Stimulated activated CD4-positive, alpha-beta T cell treated with anti-CD3 and anti-CD28 coated beads, Interleukin-2, amount 100 ng/mL, for 48 hours (primary cell): ENCODE measurements at places on chromosomes 1 and 21.

GRCh38 chr1:107532318-107532717 lies 391.5 kb downstream of the NTNG1 start:
- no peak for DNase-seq

DNA sequence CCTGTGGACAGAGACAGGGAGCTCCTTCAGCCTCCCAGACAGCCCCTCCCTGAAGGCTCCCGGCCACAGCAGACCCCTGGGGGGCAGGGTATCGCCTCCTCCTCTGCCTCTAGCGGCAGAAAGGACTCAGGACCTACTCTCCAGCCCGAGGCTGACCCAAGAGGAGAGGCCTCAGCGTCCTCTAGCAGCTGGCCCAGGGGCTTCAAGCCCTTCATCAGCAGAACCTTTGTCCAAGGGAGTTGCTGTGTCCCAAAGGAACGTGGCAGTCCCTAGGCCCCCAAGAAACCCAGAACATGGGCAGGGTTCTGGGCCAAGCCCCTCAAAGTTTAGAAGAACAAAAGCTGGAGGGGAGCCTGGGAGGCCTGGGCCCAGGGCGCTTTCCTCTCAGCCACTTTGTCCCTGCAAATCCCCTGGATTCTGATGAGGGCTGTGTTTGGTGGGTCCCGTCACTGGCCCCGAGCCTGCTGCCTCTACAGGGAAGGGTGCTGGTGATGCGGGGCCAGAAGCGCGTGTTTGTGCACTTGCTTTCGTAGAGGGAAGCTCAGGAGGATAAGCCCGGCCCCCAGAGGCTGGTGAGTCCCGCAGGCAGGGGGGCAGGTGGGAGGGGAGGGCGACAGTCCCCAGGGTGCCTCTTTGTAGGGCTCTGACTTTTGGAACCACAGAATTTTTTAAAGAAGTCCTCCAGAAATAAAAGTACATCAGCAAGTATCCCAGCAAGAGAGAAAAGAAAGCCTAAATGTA lies 13.3 kb downstream of the ITGB2 start:
- no peak for DNase-seq

GRCh38 chr1:27360159-27361043 lies 6.4 kb downstream of the MAP3K6 start:
- peak; percentile 22 for DNase-seq

GRCh38 chr21:36613059-36613458 lies 85.9 kb upstream of the SIM2 start:
- DNase-seq = no peak

- DNase-seq = no peak
These were observed 13.0 kb downstream of the PHGDH start for GRCh38 chr1:119724611-119725218.

DNA sequence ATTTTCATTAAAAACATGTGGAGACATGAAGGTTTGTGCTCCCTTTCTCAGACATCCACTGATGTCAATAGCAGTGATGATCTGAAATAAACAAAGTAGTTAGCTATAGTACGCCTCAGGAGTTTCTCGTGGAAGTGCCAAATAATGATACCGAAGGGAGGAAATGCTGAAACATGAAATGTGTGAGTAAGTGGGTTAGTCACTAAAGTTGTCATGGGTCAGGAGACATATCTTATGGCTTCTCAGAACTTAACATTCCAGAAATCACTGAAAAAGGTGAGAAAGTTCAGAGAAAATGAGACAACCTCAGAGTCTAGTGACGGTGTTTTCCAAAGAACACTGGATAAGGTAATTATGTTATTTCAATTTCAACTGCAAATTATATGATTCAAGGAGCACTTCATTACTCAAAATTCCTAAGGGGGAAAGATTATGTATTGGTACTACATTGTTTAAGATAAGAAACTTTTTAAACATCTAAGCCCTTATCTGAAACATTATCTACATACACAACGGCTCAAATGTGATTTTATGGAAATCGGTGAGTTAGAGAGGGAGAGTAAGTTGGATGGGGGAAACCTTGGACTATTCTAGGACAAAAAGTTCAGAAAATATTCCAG lies 20.6 kb downstream of the NIBAN1 start:
- DNase-seq = no peak

DNA sequence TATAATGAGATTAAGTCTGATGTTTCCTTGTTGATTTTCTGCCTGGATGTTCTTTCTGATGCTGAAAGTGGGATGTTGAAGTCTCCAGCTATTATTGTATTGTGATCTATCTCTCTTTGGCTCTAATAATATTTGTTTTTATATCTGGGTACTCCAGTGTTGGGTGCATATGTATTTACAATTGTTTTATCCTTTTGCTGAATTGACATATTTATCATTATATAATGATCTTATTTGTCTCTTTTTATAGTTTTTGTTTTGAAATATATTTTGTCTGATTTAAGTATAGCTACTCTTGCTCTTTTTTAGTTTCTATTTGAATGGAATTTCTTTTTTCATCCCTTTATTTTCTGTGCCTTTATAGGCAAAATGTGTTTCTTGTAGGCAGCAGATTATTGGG lies 522.2 kb upstream of the NEGR1 start:
- no peak for DNase-seq

- no peak for DNase-seq
These were observed at the start of gene ADAMTS5 for GRCh38 chr21:26967062-26967913. ADAMTS5 (minus strand) TSS chr21:26967088; CDS start chr21:26966391, 697 bp downstream.

DNA sequence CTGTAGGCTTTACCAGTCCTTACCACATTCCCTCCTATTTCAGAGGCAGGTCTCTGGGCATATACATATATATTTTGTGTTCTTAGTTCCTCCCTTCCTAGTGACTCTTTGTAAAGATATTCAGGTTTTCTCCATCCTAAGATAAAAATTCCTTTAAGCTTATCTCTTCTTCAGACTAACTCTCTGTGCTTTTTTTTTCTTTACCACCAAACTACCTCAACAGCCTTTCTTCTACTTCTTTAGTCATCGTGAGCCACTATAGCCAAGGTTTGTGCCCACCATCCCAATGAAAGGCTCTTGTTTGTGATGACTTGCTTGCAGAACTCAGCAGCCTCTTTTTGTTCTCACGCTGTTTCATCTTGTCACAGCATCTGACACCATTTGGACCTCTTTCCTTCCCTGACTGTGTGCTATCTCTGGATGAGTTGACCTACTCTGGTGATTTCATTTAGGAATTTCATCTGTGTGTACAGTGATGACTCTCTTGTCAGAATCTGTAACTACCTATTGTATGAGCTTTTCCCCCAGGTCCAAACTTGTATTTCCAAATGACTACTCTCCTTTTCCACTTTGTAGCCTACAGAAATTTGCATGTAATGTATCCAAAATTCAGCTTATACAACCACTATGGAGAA lies 59.0 kb upstream of the MACF1 start:
- DNase-seq = no peak

- no peak for DNase-seq
These were observed at the start of gene CFAP45 for GRCh38 chr1:159900086-159900680. CFAP45 (minus strand) TSS chr1:159900165; CDS start chr1:159900098, 67 bp downstream.

DNA sequence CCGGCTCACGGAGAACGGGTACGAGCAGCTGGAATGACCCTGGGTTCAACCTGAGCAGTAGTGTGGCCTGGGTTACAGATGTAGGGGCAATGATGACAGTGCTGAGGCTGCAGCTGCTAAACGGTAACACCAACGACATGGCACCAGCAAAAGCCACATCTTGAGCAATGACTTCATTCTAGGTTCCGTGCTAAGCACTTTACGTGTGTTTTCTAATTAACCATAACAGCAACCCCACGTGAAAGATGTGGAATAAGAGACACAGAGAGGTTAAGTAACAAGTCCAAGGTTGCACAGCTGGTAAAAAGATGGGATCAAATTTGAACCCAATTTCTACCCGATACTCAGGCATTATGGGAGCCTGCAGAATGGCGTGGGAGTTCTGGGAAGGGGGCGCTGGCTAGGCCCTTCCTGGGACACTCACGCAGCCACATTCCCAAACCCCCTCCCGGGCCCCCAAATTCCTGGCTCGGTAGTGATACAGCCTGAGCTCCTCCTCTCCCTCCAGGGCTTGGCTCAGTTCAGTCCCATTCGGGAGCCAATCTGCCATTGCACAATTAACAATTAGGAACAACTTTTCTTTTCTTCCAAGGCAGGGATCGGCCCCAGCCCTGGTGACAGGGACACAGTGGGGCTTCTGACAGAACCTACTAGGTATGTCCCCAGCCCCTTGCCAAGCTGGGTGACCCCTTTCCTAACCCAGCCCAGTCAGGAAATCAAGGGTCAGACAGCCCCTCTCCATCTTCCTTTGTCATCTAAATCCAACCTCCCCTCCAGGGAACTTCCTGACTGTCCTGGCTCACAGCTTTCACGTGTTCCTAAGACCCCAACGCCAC lies 23.8 kb upstream of the ECE1 start:
- no peak for DNase-seq

DNA sequence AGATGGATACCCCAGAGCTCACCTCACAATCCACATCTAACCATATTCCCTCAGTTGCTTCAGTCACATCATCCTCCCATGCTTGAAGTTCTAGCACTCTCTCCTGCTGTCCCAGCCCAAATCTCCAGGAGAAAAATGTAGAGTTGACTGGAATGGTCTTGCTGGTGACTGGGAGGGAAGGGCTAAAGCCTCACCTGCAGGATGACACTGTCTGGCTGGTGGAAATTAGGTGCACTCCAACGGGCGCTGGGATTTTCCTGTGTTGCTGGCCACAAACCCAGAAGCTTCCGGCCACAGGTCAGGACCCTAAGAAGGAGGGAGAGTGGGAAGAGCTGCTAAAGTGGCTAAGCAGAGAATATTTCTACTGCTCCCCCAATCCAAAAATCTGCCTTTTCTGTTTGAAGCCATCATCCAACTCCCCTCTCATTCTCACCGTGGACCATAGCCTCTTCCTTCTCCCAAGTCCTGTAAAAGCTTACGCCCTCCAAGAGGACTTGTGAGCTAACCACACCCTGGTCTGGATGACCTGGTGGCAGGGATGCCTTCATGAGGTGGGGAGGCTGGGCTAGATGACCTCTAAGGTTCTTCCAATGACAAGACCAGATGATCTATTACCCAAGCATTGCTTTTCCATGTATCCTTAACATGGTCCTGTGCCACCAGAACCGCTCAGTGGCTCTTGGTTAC lies 37.5 kb upstream of the PPP1R15B start:
- no peak for DNase-seq

GRCh38 chr1:105934806-105935205 lies 1121.7 kb upstream of the PRMT6 start:
- no peak for DNase-seq

GRCh38 chr1:117933769-117934168 lies 4.2 kb downstream of the WDR3 start:
- DNase-seq = no peak

GRCh38 chr21:37874904-37875780 lies 41.1 kb downstream of the KCNJ6 start:
- DNase-seq = no peak

DNA sequence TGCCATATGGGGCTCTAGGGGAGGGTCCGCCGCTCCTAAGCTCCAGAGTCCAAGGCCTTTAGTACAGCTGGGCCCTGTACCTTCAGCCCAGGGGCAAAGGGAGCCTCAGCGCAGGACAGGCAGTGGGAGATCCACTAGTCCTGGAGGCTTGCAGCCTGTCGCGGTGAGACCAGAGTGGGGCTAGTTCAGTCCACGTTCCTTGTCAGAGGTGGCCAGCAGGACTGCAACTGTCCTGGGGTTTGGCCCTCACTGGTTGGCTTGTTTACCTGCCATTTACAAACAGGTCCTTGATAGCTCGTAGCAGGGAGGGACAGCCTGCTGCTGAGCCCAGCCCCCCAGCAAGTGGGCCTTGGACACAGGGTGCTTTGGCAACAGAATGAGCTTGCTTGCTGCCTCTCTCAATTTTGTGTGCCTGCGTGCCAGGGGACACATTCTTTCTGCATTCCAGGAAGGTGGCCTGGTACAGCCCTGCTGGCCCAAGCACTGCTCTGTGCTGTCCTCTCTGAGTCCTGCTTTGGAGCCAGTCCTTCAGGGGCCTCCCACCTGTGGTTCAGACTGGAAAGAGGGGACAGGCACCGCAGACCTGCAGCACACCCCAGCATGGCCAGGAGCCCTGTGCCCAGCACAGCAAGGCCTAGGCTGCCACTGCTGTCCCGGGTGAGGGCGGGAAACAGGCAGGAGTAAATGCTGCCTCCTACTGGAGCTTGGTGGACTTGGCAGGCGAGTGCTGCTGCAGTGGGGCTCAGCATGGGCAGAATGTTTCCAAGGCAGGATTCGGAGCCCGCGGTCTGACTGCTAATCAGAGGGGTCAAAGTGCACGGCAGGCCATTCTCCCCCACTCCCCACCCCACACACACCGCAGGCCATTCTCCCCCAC lies 15.2 kb downstream of the H6PD start:
- DNase-seq = peak; percentile 33

GRCh38 chr1:183164963-183165362 lies 21.1 kb upstream of the LAMC2 start:
- no peak for DNase-seq

DNA sequence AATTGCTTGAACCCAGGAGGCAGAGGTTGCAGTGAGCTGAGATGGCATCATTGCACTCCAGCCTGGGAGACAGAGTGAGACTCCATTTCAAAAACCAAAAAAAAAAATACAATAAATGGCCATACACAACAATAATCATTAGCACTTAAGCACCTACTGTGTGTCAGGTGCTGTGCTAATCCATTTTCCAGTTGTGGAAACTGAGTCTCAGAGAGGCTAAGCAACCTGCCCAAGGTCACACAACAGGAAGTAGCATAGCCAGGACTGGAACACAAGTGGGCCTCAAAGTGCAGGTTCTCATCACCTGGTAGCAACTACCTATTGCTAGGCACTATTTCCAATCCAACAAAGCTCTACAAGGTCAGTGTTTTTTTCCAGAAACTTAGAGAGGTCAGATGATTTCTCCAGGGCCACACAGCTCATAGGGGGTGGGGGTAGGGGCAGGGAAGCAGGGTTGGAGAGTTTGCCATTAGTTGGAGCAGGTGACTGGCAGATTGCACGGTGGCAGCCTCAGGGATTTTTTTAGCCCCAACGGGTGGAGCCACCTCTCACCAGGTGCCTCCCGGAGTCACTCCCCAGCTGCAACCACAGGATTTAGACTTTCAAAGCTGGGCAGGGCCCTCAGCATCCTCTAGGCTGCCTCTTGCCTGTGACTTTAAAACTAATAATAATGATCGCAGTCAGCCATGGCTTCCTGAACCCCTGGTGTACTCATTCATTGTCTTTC lies 52.5 kb upstream of the ID3 start:
- no peak for DNase-seq

GRCh38 chr1:154998201-154998780 lies 4.3 kb upstream of the ZBTB7B start:
- no peak for DNase-seq

GRCh38 chr1:64654519-64655341 lies 90.1 kb upstream of the RAVER2 start:
- no peak for DNase-seq

- DNase-seq = no peak
These were observed 24.6 kb upstream of the FCRL3 start for GRCh38 chr1:157725221-157725577.

- no peak for DNase-seq
These were observed 38.2 kb downstream of the KCNJ6 start for GRCh38 chr21:37877888-37878684.

- DNase-seq = no peak
These were observed 10.0 kb upstream of the C1orf115 start for GRCh38 chr1:220680085-220680687.
